ENCODE measurements at places on chromosomes 11 and 22.
A peak's percentile ranks its signal among the peaks of the same experiment; 100 is the strongest.

- peak; percentile 71 for DNase-seq
Measured at GRCh38 chr11:111429066-111429506, 50.0 kb upstream of the POU2AF1 start.

GRCh38 chr11:33808228-33808828, 34.0 kb upstream of the FBXO3 start:
- peak; percentile 89 for DNase-seq

- DNase-seq, result no peak
Measured at GRCh38 chr22:30402028-30402765, 5.4 kb downstream of the SEC14L2 start.

- DNase-seq, result no peak
Measured at GRCh38 chr11:70845591-70846041, 406.8 kb downstream of the SHANK2 start.

GRCh38 chr22:48593551-48593950, 1234.1 kb downstream of the BRD1 start:
- no peak for DNase-seq

- no peak for DNase-seq
Measured at GRCh38 chr22:48822278-48823233, 1005.1 kb downstream of the BRD1 start.

GRCh38 chr11:45859661-45860140, 12.4 kb downstream of the CRY2 start:
- DNase-seq, result peak; percentile 76

GRCh38 chr22:35749808-35750207, 32.1 kb downstream of the APOL5 start:
- DNase-seq, result peak; percentile 24

- no peak for DNase-seq
Measured at GRCh38 chr11:117011541-117011898, 86.7 kb downstream of the SIK3 start.

GRCh38 chr11:57458410-57459163, 1.7 kb upstream of the RTN4RL2 start:
- peak; percentile 57 for DNase-seq

Data from mesendoderm (in vitro differentiated cells).